ENCODE measurements at places on chromosomes 1 and 21. TPM values are rescaled to one million over a fixed set of nuclear protein-coding genes. Genes with fewer than 3 reads are reported as not detected.

Gene SPRR2G
- not detected for total RNA-seq

Gene RGS8
- not detected for total RNA-seq

Gene IVL
- total RNA-seq = not detected

Gene RHCE
- 1.0 TPM for total RNA-seq

Gene LCE1E
- not detected for total RNA-seq

Gene OTUD7B
- total RNA-seq = 11.9 TPM

GRCh38 chr1:246039584-246039983 lies 467.5 kb downstream of the SMYD3 start:
- no peak for DNase-seq

GRCh38 chr1:206143537-206144172 lies 26.5 kb upstream of the AVPR1B start:
- DNase-seq = no peak

DNA sequence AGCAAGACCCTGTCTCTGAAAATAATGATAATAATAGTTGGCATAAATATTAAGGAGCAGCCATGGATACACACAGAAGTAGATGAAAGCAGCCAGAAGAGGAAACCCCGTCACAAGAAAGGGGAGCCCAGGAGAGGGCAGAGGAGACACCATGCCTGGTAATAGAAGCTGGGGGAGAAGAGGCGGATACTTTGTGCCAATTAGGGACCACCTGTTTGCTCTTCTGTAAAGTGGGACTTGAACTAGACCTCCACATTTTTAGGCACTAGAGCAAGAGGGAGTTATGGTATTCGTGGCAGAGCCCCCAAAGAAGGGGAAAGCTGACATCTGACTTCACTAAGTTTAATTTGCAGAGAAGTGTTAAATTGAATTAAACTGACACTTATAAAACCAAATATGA lies 12.5 kb downstream of the CELA2B start:
- no peak for DNase-seq

GRCh38 chr1:205190845-205191577 lies 20.5 kb downstream of the DSTYK start:
- DNase-seq = no peak

DNA sequence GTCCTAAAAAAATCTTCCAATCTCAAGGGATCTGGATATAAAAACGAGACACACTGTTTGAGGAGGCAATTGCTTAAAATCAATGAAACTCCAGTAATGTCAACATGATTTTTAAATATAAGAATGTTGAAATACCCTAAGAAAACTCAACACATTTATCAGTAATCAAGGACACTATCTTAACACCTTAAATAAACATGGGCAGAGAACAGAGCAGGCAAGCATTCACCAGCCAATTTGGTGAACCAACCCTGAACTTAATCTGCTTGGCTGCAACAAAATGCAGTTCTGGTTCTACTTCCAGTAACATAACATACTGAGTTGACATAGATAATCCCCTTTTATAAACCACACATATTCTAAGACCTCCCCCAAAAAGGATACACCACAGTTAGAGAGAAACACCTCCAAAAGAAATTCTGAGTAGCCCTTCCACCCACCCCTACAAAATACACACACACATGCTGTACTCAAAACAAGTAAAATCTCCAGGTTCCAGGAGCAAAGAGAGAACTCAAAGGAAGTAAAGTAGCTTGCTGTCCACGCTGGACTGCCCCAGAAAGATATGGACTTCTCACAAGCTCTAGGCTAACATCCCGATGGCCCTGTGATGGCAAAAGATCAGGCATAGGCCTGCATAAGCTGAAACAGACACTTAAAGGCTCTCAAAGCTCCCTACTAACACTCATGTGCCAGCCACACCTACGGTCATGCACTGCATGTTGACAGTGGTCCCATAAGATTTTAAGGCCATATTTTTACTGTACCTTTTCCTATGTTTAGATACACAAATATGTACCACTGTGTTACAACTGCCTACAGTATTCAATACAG lies 30.5 kb downstream of the TP53BP2 start:
- no peak for DNase-seq

GRCh38 chr1:235689356-235689755 lies 39.8 kb upstream of the GNG4 start:
- DNase-seq = no peak

DNA sequence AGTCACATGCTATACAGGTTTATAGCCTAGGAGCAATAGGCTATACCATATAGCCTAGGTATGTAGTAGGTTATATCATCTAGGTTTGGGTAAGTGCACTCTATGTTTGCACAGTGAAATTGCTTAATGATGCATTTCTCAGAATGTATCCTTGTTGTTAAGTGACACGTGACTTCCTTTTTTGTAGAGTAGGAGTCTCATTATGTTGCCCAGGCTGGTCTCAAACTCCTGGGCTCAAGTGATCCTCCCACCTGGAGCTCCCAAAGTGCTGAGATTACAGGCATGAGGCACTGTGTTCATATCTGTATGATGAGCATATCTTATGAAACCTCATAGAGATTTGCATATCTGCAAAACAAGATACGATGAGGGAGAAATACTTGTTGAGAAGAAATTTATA lies 13.8 kb upstream of the ABCB10 start:
- DNase-seq = no peak

DNA sequence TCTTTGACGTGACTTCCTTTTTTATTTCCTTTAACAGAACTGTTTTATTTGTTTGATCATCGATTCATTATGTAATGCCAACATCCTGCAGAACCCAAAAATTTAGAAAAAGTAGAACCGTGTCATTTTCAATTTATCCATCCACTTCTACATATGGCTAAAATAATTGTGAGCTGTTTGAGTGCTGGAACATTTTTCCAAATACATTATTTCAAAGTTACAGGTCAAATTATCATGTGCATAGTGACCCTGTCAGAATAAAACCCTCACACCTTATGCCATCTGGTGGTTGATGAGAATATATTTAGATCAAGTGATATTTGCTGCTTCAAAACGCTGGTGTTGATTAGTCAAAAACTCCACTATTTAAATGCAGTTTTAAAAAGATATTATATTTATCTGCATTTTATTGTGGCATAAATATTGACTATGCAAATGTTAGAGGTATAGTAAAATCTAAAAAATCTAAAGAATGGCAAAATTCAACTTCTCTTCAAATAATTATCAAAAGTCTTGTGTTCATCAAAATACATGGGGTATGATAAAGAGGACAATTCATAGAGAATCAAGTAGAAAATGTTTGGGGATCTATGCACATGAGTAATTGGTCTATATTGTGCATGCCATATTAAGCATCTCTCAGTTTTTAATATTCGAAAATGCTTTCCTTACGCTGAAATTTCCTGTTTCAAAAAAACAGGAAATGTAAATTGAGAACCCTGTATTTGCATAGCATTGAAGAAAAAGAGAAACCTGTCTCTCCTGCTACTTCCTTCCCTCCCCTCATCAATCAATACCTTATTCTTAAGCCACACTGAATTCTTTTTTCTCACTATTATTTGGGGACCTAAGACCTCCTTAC lies 39.7 kb downstream of the UBE2U start:
- no peak for DNase-seq

- no peak for DNase-seq
Measured at GRCh38 chr1:227038401-227038800, 98.3 kb downstream of the COQ8A start.
